Activated CD8-positive, alpha-beta memory T cell treated with anti-CD3 and anti-CD28 coated beads, Interleukin-2, amount 50 U/mL, for 4 hours (primary cell): ENCODE measurements at places on chromosomes 2 and 18.

DNA sequence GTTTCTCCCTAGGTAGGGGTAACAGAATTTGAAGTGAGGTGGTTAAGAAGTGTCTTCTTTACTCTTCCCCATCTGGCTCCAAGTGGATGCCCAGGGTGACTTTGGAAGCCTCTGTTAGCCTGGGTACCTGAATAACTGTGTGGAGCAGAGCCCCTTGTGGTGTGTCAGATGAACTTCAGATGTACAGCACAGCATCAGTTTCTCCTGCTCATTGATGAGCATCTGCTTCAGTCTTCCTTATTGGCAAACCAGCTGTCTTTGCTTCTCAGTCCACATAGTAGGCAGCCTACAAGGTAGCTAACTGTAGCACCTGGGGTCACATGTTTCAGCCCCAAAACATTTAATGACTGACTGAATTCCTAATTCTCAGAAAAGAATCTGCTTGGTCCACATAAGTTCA is 56.2 kb upstream of the ATP8B1 start:
- DNase-seq, result no peak

GRCh38 chr2:168426861-168427260 is 29.2 kb upstream of the CERS6 start:
- DNase-seq, result no peak

DNA sequence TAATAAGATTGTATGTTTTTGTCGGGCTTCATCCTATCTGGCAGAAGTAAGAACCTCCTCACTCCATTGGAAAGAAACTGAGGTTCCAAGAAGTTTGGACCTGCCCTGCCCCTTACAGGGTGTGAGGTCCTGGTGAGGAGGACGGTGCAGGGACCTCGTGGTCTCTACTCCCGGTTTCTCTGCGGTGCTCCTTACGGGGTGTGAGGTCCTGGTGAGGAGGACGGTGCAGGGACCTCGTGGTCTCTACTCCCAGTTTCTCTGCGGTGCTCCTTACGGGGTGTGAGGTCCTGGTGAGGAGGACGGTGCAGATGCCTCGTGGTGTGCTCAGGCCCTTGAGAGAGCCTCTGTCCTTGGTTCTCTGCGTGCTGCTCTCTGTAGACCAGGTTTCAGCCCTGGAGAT is 5.2 kb downstream of the CTDP1 start:
- no peak for DNase-seq

- DNase-seq, result no peak
These were observed 89.7 kb upstream of the GCFC2 start for GRCh38 chr2:75800456-75800855.

DNA sequence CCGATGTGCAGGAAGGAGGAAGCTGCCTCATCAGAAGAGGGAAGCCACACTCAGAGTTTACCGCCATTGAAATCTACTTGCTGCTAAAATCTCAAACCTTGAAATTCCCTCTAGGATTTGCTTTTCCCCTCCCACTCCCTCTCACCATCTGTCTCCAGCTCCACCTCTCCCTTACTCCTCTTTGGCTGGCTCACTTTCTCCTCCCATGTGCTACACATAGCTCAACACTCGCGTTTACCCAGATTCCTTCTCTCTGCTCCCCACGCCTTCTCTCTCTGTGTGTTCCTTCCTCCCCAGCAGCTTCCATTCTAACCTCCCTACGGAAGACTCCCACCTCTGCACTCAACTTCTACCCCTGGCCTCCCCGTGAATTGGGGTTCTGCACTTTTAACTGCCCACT is 143.1 kb downstream of the DNER start:
- no peak for DNase-seq

DNA sequence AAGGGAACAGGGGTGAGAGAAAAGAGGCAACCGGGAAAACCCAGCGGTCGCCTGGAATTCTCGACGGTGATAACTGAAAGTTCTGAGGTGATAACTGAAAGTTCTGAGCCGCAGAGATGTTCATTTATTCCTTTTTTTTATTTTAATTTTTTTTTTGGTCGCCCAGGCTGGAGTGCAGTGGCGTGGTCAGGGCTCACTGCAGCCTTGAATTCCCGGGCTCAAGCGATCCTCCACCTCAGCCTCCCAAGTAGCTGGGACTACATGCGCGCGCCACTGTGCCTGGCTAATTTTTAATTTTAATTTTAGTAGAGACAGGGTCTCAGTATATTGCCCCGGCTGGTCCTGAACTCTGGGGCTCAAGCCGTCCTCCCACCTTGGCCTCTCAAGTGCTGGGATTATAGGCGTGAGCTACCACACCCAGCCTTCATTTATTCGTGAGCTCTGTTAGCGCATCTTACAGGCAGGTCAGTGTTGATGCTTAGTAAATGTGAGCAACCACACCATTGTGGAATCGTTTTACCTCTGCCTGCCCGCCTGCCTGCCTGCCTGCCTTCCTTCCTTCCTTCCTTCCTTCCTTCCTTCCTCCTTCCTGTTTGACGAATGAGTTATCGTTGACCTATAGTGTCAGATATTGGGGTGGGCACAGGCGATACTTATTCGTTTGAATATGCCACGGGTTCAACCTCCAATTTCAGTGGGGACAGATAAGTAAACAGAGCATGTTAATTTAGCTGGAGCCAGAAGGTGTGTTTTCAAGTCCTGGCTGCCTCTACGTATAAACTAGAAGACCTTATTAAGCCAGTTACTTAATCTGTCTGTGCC is 557 bp upstream of the E2F6 start:
- no peak for DNase-seq

GRCh38 chr2:66125951-66126350 is 309.0 kb upstream of the MEIS1 start:
- DNase-seq, result no peak

DNA sequence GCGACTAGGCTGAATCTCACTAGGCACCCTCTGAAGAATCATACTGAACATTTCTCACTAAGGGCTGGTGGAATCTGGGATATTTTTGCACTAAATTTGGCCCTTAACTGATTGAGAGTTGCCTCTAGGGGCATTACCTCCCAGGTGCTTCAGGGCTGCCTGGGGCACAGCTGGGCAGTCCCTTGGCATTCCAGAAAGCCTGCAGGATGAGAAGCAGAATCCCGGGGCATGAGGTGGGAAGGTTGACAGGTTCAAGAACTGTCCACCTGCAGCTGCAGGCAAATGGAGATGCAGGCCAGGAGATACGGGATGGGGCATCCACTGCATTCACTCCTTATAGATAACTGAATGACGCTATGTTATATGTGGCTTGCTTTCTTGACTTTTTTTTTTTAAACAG is 7.4 kb downstream of the RESP18 start:
- DNase-seq, result no peak

DNA sequence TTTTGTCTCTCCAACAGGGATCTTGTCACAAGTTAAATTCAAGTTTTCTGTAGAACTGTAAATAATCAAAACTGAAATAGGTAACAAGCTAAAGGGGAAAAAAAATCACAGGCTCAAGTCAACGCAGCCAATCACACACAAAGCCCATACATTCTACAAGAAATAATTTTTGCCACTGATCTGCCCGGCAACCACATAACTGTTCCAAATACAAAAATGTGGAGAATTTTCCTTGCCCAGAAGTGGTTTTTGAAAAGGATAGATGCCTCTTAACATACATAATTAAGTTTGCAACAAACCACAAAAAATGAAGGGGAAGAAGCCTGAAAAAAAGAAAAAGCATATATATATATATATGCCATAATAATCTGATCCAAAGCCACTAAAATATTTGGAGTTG is 60.3 kb downstream of the FARSB start:
- no peak for DNase-seq

- DNase-seq, result no peak
These were observed 408.9 kb downstream of the LRATD1 start for GRCh38 chr2:15041429-15041837.

- DNase-seq, result no peak
These were observed 432.3 kb downstream of the PID1 start for GRCh38 chr2:228838819-228839218.

GRCh38 chr2:139099721-139100120 is 319.5 kb upstream of the NXPH2 start:
- DNase-seq, result no peak

GRCh38 chr2:85699325-85699724 is 5.2 kb downstream of the GNLY start:
- no peak for DNase-seq

DNA sequence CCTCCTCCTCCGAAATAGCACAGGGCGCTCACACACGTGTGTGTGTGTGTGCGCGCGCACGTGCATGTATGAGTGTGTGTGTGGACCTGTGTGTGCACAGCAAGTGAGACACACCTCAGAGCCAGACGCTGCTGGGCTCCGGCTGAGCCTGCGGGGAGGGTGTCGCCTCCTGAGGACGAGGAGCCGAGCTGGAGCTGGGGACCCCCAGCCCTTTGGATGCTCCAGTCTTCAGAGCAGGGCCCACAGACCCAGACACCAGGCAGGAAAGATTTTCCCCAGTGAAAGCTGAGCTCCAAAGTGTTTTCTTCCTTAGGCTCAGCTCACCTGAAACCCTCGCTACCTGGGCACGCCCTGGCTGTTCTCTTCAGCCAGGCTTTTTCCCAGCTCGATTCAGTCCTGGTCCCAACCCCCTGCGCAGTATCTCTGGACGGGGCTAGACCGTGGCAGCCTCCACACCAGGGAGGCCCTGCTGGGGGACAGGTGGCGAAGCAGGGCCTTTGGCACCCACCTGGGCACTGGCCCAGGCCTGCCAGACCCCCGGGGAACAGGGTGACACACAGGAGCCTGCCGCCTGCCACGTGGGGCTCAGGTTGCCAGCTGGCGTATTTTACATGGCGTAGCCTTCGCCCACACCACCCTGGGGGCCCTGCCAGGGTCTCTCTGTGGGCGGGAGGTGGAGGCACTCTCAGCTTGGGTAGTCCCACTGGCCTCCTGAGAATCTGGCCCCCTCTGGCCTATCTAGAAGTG is 36.2 kb downstream of the PDIA6 start:
- no peak for DNase-seq

DNA sequence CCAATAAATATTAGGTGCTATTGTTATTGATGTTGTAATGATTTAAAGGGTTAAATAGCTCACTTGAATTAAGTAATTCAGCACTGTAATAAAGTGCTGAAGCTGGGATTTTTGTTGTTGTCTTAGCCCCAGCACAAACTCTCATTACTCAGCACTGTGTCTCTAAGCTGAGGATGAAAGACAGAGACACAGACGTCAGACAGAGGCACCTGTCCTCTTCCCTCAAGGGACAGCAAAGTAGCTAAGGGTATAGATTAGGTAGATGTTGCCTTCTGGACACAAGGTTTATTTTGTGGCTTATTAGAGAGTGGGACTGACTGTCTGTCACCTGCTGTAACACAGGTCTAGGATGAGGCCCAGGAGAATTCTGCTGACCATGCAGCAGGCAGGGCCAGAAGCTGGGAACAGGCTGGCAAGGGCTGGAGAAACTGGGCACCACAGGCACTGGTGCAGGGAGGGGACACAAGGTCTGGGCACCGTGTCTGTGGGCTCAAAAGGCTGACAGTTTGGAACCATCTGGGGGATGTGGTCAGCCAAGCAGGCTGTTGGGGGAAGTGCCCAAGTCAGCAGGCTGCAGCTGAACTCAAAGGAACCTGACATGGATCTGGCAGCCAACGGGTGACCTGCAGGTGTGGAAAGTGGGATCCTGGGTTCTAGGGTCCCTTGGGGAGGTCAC is 20.0 kb upstream of the PTPN4 start:
- no peak for DNase-seq

GRCh38 chr2:71852141-71852711 is 295.4 kb downstream of the CYP26B1 start:
- DNase-seq, result no peak

GRCh38 chr2:129936334-129936934 is 43.0 kb upstream of the RAB6C start:
- DNase-seq, result peak; percentile 51

DNA sequence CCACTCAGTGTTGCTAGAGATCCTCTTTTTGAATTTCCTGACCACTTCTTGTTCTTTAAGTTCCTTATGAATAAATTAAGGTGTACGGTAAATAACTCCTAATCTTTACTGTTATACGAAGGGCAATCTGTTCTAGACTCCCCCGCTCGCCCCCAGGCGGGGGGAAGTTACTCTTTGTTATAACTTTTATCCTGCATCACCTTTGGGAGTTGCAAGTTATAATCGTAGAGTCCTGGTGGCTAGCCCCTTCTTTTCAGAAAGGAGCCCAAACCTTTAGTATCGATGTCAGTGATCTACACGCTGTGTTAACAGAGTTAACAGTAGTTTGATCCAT is 652 bp downstream of the GCA start:
- DNase-seq, result no peak
